Kidney (tissue), 22 donors: ENCODE measurements at places on chromosomes 2 and 18. TPM values are rescaled to one million over a fixed set of nuclear protein-coding genes. Genes with fewer than 3 reads are reported as not detected.

The BOLL gene
- not detected for polyA plus RNA-seq

The PJVK gene
- polyA plus RNA-seq: 6.2 TPM

The CCDC148 gene
- polyA plus RNA-seq: 6.6 TPM

The FZD7 gene
- polyA plus RNA-seq: 5.6 TPM

The MFSD6 gene
- 12.3 TPM for polyA plus RNA-seq

The CAVIN2 gene
- 17.9 TPM for polyA plus RNA-seq

The TTLL4 gene
- polyA plus RNA-seq: 7.6 TPM

The FN1 gene
- 92.1 TPM for polyA plus RNA-seq

The TUBA4B gene
- 15.4 TPM for polyA plus RNA-seq

The OLA1 gene
- 90.0 TPM for polyA plus RNA-seq

The KCNJ3 gene
- polyA plus RNA-seq: 9.9 TPM

The NEURL3 gene
- 11.1 TPM for polyA plus RNA-seq

The RAB17 gene
- 151 TPM for polyA plus RNA-seq

The VWA3B gene
- polyA plus RNA-seq: not detected

The CD226 gene
- polyA plus RNA-seq: 0.28 TPM

The TSHZ1 gene
- 7.0 TPM for polyA plus RNA-seq

The ERBB4 gene
- 3.9 TPM for polyA plus RNA-seq

The SDC1 gene
- polyA plus RNA-seq: 206 TPM

The MYO7B gene
- polyA plus RNA-seq: 22.2 TPM

The POTEC gene
- not detected for polyA plus RNA-seq
